ENCODE measurements at places on chromosomes 5 and 9.

GRCh38 chr5:554284-554988 is 30.2 kb upstream of the SLC9A3 start:
- DNase-seq: no peak

DNA sequence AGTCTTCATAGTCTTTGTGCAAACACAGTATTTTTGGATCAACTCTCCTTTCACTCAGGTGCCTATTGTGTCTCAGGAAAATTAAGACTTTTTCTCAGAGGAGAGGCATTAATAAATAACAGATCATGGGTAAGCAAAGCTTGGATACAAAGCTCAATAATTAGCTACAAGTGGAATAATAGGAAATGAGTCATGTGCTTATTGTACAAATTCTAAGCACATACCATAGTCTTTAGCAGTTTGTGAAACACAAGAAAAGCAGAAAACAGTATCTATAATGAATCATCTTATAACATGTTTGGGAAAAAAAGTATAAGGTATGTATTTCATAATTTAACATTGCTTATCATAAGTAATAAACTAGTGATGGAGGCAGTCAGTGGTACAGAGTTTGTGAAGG is 477.0 kb downstream of the CDH10 start:
- DNase-seq: no peak

DNA sequence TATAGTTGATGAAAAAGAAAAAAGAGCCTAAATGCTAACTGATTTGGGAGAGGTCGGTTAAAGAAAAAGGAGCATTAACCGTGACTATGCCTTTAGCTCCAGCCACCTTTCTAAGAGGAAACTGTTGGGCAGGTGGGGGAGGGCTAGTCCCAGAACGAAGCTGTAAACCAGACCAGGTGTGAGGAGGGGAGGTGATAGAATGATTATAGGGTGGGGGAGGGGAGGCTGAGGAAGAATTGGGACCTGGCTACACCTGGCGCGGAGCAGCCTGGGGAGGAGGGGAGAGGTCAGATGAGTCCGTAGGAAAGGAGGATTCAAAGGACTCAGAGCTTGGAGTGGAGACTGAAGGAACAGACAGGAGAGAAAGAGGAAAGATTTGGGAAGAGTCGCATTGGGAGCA is 73.4 kb downstream of the PHAX start:
- DNase-seq: no peak

DNA sequence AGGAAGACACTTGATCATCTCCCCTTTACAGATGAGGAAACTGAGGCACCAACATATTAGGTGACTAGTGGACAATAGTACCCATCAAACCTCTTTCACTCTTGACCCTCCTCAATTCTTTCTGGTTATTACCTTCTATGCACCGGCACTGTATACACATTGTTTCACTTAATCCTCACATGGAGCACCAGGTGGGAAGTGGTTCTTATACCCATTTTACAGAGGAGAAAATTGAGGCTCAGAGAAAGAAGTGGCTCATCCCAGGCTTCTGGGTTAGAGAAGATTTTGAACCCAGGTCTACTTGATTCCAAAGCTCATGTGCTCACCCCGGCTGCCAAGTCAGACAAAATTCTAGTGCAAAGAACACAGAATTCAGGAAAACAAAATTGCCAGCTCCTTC is 17.4 kb upstream of the DENND1A start:
- DNase-seq: no peak

- DNase-seq: peak; percentile 68
Observed at GRCh38 chr5:55691265-55692105, 20.6 kb downstream of the SLC38A9 start.

DNA sequence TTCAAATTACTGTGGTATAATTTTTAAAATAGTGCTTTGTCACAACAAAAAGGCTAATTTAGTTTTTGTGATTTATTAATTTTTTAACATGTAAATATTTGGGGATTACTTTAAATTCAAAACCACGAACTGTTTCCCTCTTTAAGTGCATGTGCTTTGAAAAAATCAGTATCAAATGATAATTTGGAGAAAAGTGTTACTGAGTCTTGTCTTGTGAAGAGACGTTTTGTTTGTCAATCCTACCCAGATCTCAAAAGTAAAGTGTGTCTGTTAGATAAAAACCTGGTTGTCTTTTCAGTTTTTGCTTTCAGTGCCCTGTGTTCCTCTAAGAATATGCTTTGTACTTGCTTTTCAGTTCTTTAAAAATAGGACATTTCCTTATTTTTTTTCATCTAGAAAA is 7.7 kb downstream of the ZSWIM6 start:
- no peak for DNase-seq

GRCh38 chr9:34205102-34205501 is 26.3 kb downstream of the UBAP1 start:
- DNase-seq: no peak

DNA sequence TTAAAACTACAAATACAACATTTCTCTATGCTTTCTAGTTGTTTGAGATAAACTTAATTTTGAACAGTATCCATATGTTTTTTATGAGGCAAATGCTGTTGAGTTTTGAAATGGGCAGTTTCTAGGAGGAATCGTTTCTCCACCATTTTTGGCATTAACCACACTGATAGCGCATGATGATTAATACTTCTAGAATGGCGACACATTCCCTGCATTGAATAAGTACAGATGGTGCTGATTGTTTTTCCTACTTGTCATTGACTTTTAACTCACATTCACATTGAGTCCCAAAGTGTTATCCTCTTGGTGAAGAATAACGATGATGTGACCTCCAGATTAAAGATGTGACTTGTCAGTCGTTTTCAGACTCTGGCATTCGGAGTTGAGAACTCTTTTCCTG is 6.5 kb upstream of the CCDC192 start:
- DNase-seq: no peak

GRCh38 chr9:95801797-95802196 is 73.7 kb upstream of the ERCC6L2 start:
- DNase-seq: no peak

- no peak for DNase-seq
Observed at GRCh38 chr5:66415208-66415607, 181.0 kb upstream of the MAST4 start.

DNA sequence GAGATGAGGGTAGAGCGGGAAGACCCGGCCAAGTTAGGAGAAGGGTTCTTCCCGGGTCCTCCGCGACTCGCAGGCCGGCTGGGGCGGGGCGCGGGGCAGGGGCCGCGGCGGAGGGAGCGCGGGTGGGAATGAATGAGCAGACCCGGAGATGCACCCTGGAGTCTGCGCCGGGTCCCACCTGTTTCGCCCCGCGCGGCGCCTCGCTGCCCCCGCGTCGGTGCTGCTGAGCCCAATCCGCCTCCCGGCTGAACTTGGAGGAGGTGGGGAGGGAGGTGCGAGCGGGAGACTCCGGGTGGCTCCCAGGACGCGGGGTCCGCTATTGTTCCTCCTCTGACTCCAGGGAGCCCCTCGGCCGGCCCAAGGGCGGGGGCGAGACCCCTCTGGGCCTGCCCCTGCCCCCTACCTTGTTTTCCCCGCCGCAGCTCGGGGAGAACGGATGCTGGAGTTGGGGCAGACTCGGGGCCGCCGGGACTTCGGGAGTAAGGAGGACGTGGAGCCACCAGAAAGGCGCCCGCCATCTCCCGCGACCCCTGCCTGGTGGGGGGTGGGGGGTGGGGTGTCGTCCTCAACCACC is 659 bp downstream of the RAI14 start:
- DNase-seq: peak; percentile 11

GRCh38 chr5:155728146-155728856 is 598.7 kb upstream of the SGCD start:
- DNase-seq: no peak

GRCh38 chr5:13325765-13326164 is 618.7 kb downstream of the DNAH5 start:
- no peak for DNase-seq

GRCh38 chr5:59525957-59526356 is 367.6 kb downstream of the PDE4D start:
- no peak for DNase-seq

DNA sequence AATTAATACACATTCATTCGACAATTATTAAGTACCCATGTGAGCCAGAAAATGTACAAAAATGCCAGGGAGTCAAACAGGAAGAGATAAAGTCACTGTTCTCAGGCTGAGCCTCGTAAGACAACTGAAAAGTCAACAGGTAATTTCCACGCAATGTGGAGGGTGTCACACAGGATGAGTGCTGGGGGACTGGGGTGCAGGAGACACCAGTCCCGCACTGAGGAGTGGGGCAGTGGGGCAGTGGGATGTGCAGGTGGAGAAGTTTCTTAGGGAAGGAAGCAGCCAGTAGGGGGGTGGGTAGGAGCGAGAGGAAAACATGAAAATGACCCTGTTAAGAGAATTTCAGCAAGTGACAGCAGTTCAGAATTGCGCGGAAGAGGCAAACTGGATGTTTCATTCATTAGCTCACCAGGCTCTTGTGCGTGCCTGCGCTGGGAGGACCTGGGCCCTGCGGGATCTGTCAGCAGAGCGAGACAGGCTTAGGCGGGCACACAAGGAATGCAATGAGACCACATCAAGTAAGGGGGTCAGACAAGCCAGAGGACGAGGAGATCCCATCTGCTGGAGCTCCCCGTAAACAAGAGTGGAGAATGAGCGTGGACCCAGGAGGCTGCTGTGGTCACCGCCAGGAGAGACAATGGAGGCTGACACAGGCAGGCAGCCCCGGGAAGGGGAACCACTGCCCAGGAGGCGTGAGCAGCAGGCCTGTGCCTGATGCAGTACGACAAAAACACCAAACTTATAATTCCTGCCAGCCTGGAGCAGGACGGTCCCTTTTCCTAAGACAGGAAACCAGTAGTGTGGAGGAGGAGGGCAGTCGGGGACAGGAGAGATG is 21.0 kb downstream of the CAMSAP1 start:
- no peak for DNase-seq

- DNase-seq: peak; percentile 44
Observed at GRCh38 chr5:96177303-96177869, 215.7 kb upstream of the ELL2 start.

DNA sequence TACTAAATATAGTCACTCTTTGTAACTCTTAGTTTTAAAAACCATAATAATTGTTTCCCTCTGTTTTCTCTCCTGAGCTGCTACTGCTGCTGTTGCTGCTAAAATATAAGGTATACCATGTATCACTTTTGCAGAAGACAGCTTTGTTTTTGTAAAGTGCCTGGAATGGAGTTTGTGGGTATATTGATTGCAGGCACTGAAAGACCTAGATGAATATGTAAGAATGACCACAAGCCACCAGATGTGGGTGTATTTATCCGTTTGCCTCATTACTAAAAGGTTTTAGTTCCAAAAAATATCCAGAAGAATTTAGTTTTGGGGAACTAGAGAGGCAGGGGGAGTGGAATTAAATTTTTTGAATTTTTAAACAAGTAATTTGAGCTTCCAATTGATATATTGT is 151.1 kb upstream of the CDKN2B start:
- no peak for DNase-seq

GRCh38 chr5:59179704-59180103 is 596.8 kb downstream of the RAB3C start:
- no peak for DNase-seq

DNA sequence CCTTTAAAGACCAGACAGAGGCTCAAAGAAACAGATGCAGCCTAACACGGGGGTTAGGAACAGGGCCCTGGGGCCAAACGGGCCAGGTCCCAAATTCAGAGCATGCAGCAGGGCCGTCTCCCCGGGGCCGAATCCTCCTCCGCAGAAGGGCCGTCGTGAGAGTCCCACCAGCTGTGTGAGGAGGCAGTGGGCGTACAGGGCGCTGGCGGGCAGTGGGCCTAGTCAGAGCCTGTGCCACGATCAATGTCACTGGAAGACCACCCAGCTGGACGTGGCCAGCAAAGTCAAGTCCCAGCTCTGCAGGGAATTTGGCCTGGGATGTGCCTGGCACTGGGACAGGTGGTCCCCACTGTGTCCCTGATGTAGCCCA is 15.8 kb upstream of the FCN2 start:
- DNase-seq: no peak

GRCh38 chr5:132103332-132103951 is 29.9 kb downstream of the CSF2 start:
- DNase-seq: peak; percentile 86

- no peak for DNase-seq
Observed at GRCh38 chr5:114055318-114056184, 306.3 kb upstream of the KCNN2 start.

DNA sequence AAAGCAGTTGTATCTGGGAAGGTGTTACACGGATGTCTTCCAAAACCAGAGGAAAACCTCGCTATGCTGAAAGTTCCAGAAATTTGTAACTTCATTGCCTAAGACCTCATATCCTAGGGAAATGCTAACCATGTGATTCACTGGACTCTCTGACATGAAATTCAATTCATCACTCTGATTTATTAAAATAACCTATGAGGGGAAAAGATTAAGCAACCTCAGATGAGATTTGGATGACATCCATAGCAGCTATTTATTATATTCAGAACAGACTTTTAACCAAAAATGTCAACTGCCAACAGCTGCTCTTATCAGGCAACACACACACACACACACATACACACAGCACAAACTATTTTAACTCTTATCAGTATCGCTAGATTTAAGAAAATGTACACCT is 1006.4 kb upstream of the CTNND2 start:
- DNase-seq: no peak

DNA sequence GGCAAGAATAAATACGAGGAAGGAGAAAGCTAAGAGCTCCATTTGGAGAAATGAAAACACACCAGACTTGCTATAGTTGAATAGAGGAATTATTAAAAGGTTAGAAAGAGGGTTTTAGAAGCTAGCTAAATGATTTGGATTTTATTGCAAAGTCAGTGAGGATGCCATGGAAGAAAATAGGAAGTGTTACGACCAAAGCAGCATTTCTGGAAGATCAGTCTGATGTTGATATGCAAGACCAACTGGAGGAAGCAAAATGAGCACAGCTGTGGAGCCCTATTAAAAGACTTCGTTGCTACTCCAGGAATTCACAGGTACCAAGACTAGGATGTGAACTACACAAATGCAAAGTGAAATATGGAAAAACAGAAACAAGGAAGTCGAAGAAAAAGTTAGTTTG is 2.1 kb downstream of the DHX29 start:
- DNase-seq: no peak

DNA sequence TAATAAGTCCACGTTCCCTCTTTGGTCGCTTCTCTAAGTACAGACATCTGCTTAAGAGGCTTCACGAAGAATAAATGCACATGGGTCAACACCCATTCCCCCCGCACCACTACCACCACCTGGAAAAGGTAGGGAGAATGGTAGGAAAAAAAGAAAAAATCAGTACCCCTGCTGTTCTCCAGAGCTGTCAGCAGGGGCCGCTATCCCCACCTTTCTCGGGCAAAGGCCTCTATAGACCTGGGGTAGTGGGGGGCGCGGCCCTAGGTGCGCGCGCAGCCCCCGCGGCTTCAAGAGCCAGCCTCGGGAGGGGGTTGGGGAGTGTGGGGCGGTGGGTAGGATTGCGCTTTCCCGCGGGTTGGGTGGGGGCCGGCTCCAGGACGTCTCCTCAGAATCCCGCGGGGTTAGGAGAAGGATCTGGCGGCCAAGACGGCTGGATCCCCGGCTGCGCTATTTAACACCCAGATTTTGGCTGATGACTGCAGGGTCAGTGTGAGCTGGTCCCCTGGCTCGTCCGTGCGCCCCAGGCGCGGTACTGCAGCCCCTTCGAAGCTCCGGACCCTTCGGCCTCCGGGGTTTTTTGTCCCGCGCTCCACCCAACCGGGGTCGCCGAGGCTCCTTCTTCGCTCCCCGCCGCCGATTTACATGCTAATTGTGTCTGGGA is 1.6 kb upstream of the SEMA6A start:
- peak; percentile 68 for DNase-seq
